M059J (cell line): ENCODE measurements at places on chromosomes 1 and 21.

GRCh38 chr21:39350094-39351005, 1.5 kb upstream of the HMGN1 start:
- no peak for DNase-seq

DNA sequence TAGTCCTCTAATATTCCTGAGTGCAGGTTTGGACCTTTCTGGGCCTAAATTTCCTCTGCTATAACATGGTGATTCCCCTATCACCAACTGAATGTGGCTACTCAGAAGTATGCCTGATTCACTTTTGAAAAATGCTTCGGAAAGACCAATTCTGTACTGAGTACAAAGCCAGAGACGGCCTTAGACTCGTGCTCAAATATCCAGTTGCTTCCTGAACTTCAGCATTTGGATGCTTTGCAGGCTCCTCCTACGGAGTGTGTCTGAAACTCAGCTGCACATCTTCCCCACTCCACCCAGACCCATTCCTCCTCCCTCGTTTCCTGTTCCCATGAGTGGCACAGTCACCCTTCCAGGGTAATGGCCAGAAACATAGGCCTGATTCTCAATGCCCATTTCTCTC, 98.4 kb upstream of the GADD45A start:
- DNase-seq: no peak

GRCh38 chr1:109249654-109250401, 489 bp downstream of the CELSR2 start:
- no peak for DNase-seq

- DNase-seq: no peak
These were observed 22.7 kb downstream of the SLC2A1 start for GRCh38 chr1:42935971-42936308.

DNA sequence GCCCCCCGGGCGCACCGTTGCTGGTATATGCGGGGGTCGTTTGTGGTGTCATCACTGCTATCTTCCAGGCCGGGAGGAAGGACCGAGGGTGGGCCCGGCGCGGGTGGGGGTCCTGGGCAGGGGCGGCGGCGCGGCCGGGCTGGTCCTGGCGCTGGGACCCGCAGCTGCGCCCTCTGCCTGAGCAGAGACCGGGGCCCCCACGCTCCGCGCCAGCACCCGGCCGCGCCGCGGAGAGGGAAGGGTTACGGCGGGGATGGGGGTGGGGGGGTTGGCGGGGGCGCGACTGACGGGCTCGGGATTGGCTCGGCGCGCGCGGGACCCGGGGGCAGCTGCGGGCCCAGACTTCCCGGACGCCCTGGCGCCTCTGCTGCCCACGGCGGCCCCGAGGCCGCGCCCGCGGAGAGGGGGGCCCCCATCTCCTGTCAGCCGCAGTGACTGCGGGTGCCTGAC, 13.8 kb upstream of the SAMD11 start:
- no peak for DNase-seq

GRCh38 chr1:245481261-245481660, 326.5 kb downstream of the KIF26B start:
- no peak for DNase-seq

DNA sequence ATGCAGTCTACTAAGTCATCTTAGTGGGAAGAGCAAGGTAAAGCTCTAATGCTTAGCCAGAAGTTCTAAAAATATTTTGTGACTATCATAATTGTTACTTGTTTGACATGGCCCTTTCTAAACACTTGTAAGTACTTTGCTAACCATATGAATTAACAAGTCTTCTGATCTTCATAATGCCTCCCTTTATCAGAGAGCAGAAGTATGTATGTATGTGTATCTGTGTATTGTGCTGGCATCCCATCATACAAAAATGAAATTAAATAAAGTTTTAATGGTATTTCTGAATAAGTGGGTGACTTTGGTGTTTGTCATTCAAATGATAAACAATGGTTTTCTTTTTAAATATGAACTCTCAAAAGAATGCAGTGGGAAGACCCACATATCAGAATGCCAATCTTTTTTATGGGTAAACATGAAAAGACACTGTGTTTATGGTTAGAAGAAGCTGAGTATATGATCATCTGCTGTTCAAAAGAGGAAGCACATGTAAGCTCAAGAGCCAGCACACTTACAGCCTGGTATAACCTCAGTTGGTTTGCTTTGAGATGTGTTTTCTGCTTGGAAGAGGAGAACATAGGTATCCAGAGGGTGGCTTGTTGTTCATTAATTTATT, 159.6 kb downstream of the CLEC20A start:
- peak; percentile 25 for DNase-seq

GRCh38 chr1:38418195-38419030, 371.8 kb upstream of the POU3F1 start:
- DNase-seq: no peak

DNA sequence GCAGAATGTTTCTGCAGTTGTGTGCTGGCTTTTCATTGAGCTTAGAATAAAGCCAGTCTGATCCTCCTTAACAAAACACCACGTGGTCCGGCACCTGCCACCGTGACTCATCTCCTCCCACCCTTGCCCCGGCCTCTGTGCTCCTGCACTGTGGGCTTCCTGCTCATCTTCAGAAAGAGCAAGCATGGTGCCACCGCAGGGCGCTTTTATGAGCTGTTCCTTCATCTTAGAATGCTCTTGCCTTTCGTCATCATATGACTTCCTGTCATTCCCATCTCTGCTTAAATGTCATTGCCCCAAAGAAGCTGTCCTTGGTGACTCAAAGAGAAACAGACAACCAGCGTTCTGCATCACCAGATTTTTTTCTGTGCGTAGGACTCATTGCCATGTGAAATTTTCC, 117.8 kb downstream of the HHAT start:
- no peak for DNase-seq

DNA sequence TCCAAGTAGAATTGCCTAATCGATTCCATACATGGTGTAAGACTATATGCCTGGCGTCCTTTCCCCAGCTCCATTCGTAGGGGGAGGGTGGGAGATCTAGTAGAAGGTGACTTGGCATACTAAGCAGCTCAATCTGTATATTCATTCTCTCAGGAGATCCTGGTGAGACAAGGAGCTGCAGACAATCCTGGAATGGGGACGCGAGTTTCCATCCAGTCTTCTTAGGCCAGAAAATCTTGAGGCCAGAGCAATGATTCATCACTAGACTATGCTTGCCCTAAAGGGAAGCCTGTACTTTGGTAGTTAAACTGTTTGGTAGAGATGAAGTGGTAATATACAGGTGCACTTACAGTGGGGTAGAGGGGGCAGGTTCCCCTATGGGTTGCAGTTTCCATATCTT, 468.7 kb downstream of the ADGRL2 start:
- DNase-seq: peak; percentile 60

- peak; percentile 65 for DNase-seq
These were observed 8.5 kb downstream of the KYAT3 start for GRCh38 chr1:88983791-88984559.

DNA sequence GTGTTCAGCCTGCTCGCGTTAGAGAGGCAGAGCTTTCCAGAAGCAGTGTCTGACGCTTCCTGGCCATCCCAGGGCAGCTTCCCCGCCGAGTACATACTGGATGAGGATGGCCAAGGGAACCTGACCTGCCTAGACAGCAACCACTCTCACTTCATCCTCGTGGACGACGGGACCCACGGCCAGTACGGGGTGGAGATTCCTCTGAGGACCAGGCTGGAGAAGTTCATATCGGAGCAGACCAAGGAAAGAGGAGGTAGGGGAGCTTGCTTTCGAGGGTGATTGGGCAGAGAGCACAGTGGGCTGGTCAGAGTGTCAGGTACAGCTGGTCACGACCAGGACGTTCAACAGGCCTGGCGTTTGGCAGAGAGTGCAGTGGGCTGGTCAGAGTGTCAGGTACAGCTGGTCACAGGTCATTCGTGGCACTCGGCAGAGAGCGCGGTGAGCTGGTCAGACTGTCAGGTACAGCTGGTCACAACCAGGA, 22.4 kb downstream of the TRPM2 start:
- no peak for DNase-seq

DNA sequence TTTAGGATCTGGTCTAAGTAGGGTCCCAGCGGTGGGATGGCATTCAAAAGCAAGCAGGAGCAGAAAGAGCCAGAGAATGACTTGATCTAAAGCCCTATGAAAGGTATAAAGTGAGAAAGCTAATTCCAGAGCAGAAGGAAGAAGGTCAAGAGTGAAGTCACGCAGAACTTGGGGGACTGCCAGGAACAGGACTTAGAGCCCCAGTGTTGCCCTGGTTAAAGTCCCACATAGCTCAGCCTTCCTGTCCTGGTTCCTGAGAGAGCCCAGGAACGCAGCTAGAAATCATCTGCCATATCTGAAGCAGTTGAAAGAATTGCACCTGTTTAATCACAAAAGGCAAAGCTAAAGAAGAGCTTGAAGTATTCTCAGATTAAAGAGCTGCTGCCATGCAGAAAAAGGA, 160.6 kb upstream of the ATP1B1 start:
- peak; percentile 32 for DNase-seq

DNA sequence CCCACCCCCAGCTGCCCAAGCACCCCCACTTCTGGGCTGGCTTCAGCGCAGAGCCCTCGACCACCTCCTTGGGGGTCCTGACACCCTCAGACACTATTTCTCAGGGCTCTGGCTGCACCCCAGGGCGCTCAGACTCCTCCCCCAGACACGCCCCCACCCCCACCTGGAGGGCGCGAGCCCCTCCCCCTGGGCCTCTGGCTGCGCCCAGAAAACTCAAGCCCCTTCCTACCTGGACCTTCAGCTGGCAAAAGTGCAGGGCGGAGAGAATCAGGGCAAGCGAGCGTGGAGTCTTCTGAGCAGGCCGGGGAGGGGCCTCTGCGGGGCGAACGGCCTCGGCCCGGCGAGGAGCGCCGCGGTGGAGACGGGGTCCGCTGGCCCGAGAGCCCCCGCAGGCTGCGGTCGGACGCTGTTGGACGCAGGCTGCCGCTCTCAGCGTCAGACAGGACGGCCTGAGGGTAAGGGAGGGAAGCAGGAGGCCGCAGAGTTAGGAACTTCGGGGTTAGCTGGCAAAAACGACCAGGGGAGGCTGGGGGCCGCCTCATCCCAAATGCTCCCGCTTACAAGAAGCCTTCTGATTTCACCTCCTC, 17.4 kb upstream of the NBPF1 start:
- DNase-seq: no peak

- DNase-seq: no peak
These were observed 46.2 kb downstream of the ZNF648 start for GRCh38 chr1:182015360-182015759.

DNA sequence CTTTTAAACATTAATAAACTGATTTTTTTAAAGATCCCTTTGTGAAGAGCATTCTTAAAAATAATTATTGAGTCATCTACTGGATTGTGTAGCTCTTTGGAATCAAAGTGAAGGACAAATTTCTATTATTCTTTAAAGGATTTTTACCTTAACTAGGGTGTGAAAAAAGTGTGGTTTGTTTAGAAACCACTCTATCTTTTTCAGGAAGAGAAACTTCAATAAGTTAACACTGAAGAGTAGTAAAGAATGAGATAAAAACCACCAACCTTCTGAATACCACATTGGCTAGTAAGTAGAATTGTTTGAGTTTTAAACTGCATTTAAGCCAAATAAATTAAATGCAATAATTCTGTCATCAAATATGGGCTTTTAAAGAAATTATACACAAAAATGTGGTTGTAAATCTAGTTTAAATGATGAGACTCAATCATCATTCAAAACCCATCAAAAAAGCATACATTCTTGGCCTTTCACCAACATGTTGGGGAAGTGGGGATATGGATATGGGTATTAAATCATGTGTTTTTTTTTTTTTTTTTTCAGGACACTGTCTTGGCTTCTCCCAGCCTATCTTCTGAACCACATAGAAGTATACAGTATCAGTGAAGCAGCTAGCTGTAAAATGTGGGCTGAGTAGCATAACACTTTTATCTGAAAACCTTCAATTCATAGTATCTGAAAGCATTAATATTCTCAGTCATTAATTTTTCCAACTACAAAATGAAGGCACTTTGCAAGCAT, 4.8 kb downstream of the S1PR1 start:
- no peak for DNase-seq

DNA sequence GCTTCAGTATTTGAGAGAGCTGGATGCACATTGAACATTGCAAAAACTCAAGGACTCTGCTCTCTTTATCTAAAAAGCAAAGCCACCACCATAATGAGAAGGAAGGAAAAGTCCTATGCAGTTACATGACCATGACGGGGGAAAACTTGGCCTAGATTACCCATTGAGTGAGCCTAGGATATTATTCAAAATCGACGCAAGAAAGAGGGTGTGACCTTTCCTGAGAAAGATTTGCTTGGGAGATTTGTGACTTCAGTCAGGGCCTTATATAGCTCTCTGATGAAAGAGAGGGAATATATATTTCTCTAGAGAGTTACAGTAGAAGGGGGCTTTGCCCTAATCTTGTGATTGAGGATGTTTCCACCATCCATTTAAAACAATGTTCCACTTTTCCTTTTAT, 153.0 kb upstream of the DPYD start:
- no peak for DNase-seq
